ENCODE measurements at places on chromosomes 16 and 17. TPM values are rescaled to one million over a fixed set of nuclear protein-coding genes. Genes with fewer than 3 reads are reported as not detected.

DNA sequence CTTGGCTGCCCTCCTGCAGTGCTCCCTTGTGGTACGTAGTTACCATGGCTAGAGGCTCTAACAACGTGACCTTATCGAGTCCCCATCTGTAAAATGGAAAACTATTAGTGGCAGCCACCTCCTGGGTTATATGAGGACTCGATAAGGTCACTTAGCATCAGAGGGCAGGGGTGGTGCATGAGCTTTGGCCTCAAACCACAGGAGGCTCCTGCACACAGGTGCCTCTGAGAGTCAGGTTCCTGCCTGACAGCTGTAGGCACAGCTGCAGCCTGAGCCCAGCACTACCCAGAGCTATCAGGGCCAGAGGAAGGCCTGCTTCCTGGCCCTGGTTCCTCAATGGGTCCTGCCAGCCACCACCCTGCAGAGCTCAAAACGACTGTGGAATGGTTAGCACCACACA is 57.2 kb upstream of the SEC14L1 start:
- H3K36me3 ChIP-seq = peaks cover 1% of the 10 kb centered on the region
- peaks cover 20% of the 10 kb centered on the region for H3K4me1 ChIP-seq
- H3K4me3 ChIP-seq = no peak overlapping the region
- H3K27ac ChIP-seq = no peak overlapping the region
- DNase-seq = no peak

DNA sequence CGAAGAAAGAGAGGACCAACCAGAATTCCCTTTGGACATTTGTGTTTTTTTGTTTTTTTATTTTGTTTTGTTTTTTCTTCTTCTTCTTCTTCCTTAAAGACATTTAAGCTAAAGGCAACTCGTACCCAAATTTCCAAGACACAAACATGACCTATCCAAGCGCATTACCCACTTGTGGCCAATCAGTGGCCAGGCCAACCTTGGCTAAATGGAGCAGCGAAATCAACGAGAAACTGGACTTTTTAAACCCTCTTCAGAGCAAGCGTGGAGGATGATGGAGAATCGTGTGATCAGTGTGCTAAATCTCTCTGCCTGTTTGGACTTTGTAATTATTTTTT is 3.6 kb downstream of the SOX9 start:
- H3K27me3 ChIP-seq = peaks cover 46% of the 10 kb centered on the region
- no peak overlapping the region for H3K27ac ChIP-seq
- peaks cover 6% of the 10 kb centered on the region for H3K4me1 ChIP-seq
- H3K4me3 ChIP-seq = no peak overlapping the region
- no peak for DNase-seq

- no peaks in the 10 kb centered on the region for H3K27me3 ChIP-seq
- DNase-seq = no peak
- H3K4me3 ChIP-seq = no peak overlapping the region
- no peaks in the 10 kb centered on the region for H3K36me3 ChIP-seq
These were observed 296.9 kb downstream of the ZFHX3 start for GRCh38 chr16:72751076-72751475.

- no peaks in the 10 kb centered on the region for H3K27me3 ChIP-seq
- no peak overlapping the region for H3K4me3 ChIP-seq
- no peak for DNase-seq
- H3K27ac ChIP-seq = no peak overlapping the region
- no peaks in the 10 kb centered on the region for H3K36me3 ChIP-seq
These were observed 152.0 kb downstream of the KCNJ2 start for GRCh38 chr17:70321352-70321751.

DNA sequence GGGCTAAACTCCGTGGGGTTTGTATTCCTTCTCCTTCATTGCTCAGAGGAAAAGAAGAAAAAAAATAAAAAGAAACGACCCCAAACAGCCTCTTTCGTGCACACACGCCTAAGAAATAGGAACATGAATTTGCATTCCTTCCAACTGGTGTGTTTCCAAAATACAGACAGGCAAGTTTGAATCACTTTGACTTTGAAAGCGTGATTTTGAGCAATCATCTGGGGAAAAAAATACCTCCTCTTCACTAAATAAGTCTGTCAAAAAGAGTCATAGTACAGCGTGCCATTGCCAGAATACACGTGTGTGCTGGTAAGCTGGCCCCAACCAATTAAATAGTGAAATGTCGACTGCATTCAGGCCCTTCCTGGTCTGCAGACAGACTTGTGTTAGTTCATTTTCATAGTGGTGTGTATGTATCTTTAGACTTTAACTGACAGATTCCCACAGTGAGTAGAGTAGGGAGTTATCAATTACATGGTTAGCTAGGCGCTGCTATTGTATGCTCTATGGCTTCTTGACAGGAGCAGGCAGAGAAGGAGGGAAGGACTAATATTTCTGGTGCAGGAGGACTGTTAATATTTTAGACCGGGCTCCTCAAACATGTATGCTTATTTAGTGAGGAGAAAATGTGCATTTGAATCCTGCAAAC is 618.3 kb downstream of the MAF start:
- DNase-seq = no peak
- H3K4me3 ChIP-seq = no peak overlapping the region
- H3K4me1 ChIP-seq = peaks cover 3% of the 10 kb centered on the region
- no peaks in the 10 kb centered on the region for H3K36me3 ChIP-seq
- H3K27ac ChIP-seq = no peak overlapping the region

- DNase-seq = no peak
- no peak overlapping the region for H3K4me3 ChIP-seq
- H3K4me1 ChIP-seq = no peaks in the 10 kb centered on the region
- H3K27ac ChIP-seq = no peak overlapping the region
- no peaks in the 10 kb centered on the region for H3K36me3 ChIP-seq
These were observed 93.6 kb downstream of the SPACA3 start for GRCh38 chr17:33085256-33085655.

DNA sequence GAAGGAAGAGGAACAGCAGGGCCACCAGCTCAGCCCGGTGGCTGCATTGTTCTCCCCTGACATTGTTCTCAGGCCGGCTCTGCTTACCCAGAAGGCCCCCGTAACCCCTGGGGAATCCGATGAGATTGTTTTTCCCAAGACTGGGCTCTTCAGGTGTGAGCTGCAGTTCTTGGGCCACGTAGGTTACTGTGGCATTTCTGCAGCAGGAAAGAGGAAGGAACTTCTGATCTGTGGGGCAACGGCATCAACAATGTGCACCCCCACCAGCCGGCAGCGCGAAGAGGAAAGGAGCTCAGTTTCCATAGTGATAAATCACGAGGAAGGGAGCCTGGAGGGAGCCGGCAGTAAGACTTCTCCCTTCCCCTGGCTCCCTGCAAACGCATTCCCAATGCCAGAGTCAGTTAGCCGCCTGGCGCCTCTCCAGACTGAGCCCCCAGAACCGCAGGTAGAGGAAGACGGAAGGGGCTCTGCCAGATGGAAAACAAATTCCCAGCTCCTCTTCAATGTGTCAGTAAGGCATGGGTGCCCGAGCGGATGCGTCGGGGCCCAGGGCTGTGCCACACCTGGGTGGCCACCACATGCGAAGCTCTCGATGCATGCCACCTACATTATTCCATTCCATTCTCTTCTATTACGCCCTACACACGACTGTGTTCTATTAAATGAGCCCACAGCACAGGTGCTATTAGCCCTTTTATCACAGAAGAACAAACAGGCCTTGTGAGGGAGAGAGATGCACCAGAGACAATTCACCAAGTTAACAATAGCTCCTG is 21.5 kb upstream of the PECAM1 start:
- no peaks in the 10 kb centered on the region for H3K36me3 ChIP-seq
- no peak overlapping the region for H3K27ac ChIP-seq
- no peak for DNase-seq
- H3K27me3 ChIP-seq = no peaks in the 10 kb centered on the region
- H3K4me1 ChIP-seq = no peaks in the 10 kb centered on the region

DNA sequence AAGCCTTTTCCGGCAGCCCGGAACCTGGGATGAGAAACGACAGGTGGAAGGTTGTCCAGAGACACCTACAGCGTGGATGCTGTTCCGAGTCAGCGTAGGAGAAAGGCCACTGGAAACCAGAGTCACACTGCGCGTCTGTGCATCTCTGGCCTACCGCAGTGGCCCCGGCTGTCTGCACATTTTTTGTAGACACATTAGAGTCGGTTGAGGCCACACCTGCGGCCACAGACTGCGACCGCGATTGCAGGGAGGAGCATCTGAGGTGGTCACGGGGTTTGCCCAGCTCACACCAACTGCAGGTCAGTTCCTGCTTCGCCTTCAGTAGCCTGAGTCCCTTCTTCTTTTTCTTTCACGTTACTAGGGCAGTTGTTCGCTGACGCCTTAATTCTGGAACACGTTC is 52.4 kb downstream of the WDR45B start:
- H3K4me1 ChIP-seq = peaks cover 28% of the 10 kb centered on the region
- H3K27me3 ChIP-seq = no peaks in the 10 kb centered on the region
- peaks cover 15% of the 10 kb centered on the region for H3K36me3 ChIP-seq
- no peak overlapping the region for H3K27ac ChIP-seq
- no peak for DNase-seq

DNA sequence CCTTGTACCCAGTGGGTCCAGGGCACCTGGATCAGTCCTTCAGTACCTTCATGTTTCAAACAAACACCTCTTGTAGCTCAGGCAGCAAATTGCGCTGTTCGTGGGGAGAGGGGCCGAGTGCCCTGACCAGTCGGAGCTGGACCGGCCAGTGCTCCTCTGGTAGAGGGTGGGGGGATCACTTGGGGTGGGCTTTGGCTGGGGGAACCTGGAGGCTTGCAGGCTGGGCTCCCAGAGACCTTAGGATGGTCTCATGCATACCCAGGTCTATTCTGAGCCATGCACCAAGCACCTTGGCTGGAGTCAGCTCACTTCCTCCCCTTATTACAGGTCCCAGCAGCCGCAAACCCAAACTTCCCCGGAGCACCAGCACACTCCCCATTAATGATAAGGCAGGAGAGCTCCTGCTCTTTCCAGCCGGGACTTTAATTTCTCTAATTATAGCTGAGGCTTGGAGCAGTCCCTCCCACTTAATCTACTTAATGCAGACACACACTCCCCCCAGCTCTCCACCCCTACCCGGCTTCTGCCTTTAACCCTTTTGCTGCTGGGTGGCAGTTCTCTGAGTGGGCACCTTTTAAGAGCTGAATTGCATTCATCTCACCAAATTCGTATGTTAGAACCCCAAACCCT is 26.3 kb upstream of the MGAT5B start:
- H3K4me3 ChIP-seq = no peak overlapping the region
- H3K36me3 ChIP-seq = no peaks in the 10 kb centered on the region
- H3K27ac ChIP-seq = no peak overlapping the region
- peaks cover 7% of the 10 kb centered on the region for H3K4me1 ChIP-seq
- H3K27me3 ChIP-seq = peaks cover 44% of the 10 kb centered on the region

GRCh38 chr17:79627184-79627765 is 16.4 kb upstream of the RBFOX3 start:
- H3K4me1 ChIP-seq = no peaks in the 10 kb centered on the region
- no peak overlapping the region for H3K27ac ChIP-seq

DNA sequence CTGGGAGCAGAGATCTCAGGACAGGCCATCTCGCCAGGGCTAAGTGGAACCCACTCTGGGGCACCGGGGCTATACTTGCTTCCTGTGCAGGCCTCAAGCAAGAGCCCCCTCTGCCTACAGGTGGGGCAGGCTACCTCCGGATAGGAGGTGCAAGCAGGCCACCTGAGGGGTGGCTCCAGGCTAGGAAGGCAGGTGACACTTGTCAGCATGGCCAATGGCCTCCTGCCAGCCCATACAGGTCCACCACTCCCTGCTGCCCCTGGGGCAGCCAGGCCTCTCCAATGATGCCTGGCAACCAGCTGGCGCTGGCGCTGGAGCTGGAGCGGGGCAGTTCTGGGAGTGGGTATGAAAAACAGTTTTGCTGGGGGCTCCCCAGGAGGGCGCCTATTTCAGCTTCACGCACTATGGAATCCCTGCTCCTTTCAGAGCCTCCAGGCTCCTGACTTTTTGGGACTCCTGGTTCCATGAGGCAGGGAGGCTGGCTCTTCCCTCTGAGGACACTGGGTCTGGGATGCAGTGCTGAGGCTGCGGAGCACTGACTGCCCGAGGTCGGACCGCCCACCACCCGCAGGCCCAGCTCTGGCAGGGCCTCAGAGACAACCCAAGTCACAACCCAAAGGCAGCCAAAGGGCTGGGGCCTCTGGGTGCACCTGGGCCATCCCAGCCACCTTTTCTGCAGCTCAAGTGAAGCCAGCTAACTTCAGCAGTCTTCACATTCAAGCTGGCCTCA is 8.4 kb upstream of the SREBF1 start:
- no peak overlapping the region for H3K27ac ChIP-seq
- H3K4me3 ChIP-seq = no peak overlapping the region
- peaks cover 37% of the 10 kb centered on the region for H3K4me1 ChIP-seq

DNA sequence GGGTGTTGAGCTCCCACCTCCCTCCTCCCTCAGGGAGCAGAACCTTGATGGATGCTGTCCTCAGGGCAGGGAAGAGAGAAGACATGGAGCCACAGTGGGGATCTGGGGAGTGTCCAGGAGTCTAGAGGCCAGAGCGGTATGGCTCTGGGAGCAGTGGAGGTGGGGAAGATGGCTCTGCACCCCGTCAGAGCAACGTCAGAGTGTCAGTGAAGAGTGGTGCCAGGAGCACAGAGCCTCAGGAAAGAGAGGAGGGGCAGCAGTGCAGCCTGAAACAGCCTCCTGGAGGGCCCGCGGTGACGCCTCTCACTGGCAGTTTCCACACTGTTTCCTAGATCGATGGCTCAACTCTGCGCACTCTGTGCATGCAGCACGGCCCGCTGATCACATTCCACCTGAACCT is 23.2 kb upstream of the SLC5A11 start:
- no peaks in the 10 kb centered on the region for H3K4me1 ChIP-seq
- H3K36me3 ChIP-seq = peaks cover 67% of the 10 kb centered on the region
- no peak overlapping the region for H3K27ac ChIP-seq

GRCh38 chr17:76667786-76668453 is 24.4 kb upstream of the ST6GALNAC1 start:
- H3K27ac ChIP-seq = no peak overlapping the region
- no peaks in the 10 kb centered on the region for H3K36me3 ChIP-seq
- H3K4me1 ChIP-seq = peaks cover 24% of the 10 kb centered on the region
- DNase-seq = no peak

GRCh38 chr17:81926451-81927151 is 934 bp downstream of the MAFG start:
- peak overlapping the region; percentile 83 for H3K4me3 ChIP-seq
- H3K4me1 ChIP-seq = peaks cover 15% of the 10 kb centered on the region
- H3K27ac ChIP-seq = peak overlapping the region; percentile 87
- peak; percentile 78 for DNase-seq
- H3K36me3 ChIP-seq = peaks cover 4% of the 10 kb centered on the region

DNA sequence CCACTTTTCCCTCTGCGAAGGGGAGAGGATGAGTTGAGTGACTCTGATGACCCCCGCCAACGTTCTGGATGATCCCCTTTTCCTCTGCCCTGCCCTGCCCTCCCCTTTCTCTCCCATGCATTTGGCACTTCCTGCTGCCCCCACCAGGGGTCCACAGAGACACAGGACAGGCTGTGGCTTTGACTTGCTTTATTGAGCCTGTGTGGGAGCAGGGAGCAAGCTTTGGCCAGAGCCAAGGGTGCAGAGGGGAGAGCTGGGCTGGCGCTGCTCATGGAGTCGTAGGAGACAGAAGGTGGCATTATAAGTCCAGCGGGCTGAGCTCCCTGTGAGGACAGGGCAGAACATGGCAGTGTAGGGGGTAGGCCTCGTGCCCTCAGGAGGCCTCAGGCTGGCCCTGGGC is 1.6 kb downstream of the PPY start:
- H3K36me3 ChIP-seq = no peaks in the 10 kb centered on the region
- peaks cover 17% of the 10 kb centered on the region for H3K4me1 ChIP-seq
- DNase-seq = peak; percentile 30
- no peak overlapping the region for H3K27ac ChIP-seq

The EPX gene
- total RNA-seq = not detected

The CES3 gene
- 1.6 TPM for total RNA-seq

The SLC43A2 gene
- total RNA-seq = 2.0 TPM

The MPP2 gene
- total RNA-seq = 2.0 TPM

The USP32 gene
- 35.8 TPM for total RNA-seq

The CA5A gene
- total RNA-seq = not detected

The OR4D1 gene
- 0.27 TPM for total RNA-seq

The MBTPS1 gene
- 37.6 TPM for total RNA-seq

The RNF43 gene
- total RNA-seq = 0.93 TPM

Data from activated CD4-positive, alpha-beta memory T cell treated with anti-CD3 and anti-CD28 coated beads for 36 hours (primary cell).